ENCODE measurements at places on chromosomes 2 and 18. TPM values are rescaled to one million over a fixed set of nuclear protein-coding genes. Genes with fewer than 3 reads are reported as not detected.

ITGAV gene
- total RNA-seq = 157 TPM

UGT1A7 gene
- total RNA-seq = not detected

CNOT11 gene
- 29.9 TPM for total RNA-seq

CCDC74B gene
- 2.3 TPM for total RNA-seq

LOXHD1 gene
- total RNA-seq = not detected

IHH gene
- total RNA-seq = not detected

CIDEA gene
- total RNA-seq = 0.58 TPM

GALNT13 gene
- total RNA-seq = 0.28 TPM

AQP4 gene
- total RNA-seq = not detected

TFCP2L1 gene
- 0.19 TPM for total RNA-seq

CDKL4 gene
- total RNA-seq = 11.8 TPM

IGFBP5 gene
- 386 TPM for total RNA-seq

C1QL2 gene
- not detected for total RNA-seq

NGEF gene
- total RNA-seq = 1.9 TPM

COPS9 gene
- 65.4 TPM for total RNA-seq

DCDC2C gene
- not detected for total RNA-seq

CRYGD gene
- not detected for total RNA-seq

CRACDL gene
- total RNA-seq = not detected
